ENCODE measurements at places on chromosomes 11 and 22.

GRCh38 chr11:116330439-116331185 lies 442.2 kb downstream of the BUD13 start:
- no peak for DNase-seq

DNA sequence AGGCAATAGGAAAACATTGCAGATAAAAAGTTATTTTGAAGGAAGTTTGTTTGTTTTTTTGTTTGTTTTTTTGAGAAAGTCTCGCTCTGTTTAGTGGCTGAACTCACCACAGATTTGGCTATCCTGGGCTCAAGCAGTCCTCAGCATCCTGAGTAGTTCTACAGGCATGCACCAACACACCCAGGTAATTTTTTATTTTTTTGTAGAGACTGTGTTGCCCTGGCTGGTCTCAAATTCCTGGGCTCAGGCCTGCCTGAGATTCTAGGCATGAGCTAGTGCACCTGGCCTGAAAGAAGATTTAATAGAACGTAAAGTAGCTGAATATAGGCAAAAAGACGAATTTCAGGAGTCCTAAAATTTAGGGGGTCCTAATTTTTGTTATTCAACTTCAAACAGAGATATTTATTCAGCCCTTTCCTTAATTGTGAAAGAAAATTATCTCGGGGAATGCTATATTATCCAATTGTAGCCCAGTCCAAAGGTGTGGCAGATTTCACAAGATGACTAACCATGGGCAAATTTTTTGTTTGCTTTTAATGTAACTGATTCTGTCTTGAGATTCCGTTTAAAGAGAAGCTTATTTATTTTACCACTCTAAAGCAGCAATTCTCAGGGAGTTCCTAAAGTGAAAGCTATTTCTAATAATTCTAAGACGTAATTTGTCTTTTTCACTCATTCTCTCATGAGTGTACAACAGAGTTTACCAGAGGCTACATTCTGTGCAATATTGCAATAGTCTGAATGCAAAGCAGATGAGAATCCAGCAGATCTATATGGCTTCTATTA lies 940 bp downstream of the IL18 start:
- DNase-seq, result no peak

GRCh38 chr11:1855886-1856265 lies 3.0 kb downstream of the LSP1 start:
- DNase-seq, result no peak

GRCh38 chr11:37313266-37313665 lies 715.2 kb upstream of the RAG2 start:
- no peak for DNase-seq

DNA sequence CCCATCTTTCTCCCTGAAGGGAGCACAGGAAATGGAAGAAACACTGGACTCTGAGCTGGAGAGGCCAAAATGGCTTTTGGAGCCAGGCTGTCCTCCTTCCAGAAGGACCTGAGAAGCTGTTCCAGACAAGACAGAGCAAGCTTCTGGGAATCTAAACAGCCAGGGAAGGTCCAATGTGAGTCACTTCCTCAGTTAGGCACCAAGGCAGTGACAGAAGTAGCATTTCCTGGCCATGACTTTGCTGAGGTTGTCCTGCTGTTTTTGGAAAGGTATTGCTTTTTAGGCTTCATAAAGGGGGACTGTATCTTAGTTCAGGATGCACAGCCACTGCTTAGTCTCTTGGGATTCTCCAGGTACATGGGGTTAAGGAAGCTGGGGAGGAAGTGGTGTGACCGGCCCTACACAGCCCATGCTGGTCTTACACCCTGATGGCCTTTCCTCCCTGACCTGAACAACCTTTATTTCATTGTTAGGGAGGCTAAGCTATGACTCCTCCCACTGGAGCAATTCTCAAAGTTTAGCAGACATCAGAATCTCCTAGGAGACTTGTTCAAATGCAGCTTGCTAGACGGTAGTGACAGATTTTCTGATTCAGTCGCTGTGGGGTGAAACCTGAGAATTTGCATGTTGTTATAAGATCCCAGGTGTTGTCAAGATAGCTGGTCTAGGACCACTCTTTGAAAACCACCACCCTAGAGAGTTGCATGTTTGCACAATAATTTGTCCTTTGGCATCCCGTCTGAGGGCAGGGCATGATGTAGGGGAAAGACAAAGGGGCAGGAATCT lies 6.8 kb upstream of the INSC start:
- DNase-seq, result no peak

- DNase-seq, result no peak
Observed at GRCh38 chr11:92224407-92225124, at the start of gene FAT3. TSS of gene FAT3 (plus strand) at chr11:92224818. CDS start at chr11:92352113, 127,295 bp downstream.

- no peak for DNase-seq
Observed at GRCh38 chr22:31968022-31968421, 23.7 kb downstream of the YWHAH start.

GRCh38 chr11:9660886-9661285 lies 3.0 kb upstream of the SWAP70 start:
- no peak for DNase-seq

- no peak for DNase-seq
Observed at GRCh38 chr11:24070435-24070834, 426.4 kb upstream of the LUZP2 start.

DNA sequence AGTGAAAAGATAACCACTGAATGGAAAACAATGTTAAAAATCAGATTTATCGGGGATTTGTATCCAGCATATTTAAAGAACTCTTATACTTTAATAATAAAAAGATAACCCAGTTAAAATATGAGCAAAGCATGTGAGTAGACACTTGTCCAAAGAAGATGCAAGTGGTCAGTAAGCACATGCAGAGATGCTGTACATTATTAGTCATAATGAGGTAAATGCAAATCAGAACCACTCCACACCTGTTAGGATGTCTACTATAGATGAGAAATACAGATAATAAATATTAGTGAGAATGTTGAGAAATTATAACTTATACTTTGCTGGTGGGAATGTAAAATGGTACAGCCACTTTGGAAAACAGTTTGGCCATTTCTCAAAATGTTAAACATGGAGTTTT lies 28.0 kb downstream of the QSER1 start:
- DNase-seq, result no peak
